Posterior vena cava (tissue), 2 donors: ENCODE measurements at places on chromosomes 3 and 15. TPM values are rescaled to one million over a fixed set of nuclear protein-coding genes. Genes with fewer than 3 reads are reported as not detected.

The SLC28A2 gene
- not detected for total RNA-seq

The CCDC13 gene
- total RNA-seq, result 1.4 TPM

The TNNC1 gene
- total RNA-seq, result 5.5 TPM

The CADPS gene
- 1.6 TPM for total RNA-seq

The SLC12A1 gene
- total RNA-seq, result not detected

DNA sequence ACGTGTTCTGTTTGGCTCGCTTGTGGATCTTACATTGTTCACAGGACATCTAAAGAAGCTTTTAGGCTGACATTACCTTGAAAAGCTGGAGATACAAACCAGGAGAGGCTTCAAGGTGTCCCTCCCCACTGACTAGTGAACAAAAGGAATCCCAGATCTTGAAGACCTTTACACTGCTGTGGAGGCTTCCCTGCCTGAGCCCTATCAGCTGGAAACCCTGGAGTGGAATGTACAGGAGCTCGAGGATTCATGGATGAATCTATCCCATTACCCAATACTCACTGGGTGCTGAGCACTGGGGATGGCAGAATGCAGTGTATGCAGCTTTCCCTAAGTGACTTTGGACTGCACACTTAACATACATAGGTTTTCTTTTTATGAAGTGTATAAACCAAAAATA is 82.3 kb upstream of the MFGE8 start:
- no peak for DNase-seq

GRCh38 chr3:63069806-63070475 is 194.7 kb upstream of the CADPS start:
- DNase-seq, result no peak

DNA sequence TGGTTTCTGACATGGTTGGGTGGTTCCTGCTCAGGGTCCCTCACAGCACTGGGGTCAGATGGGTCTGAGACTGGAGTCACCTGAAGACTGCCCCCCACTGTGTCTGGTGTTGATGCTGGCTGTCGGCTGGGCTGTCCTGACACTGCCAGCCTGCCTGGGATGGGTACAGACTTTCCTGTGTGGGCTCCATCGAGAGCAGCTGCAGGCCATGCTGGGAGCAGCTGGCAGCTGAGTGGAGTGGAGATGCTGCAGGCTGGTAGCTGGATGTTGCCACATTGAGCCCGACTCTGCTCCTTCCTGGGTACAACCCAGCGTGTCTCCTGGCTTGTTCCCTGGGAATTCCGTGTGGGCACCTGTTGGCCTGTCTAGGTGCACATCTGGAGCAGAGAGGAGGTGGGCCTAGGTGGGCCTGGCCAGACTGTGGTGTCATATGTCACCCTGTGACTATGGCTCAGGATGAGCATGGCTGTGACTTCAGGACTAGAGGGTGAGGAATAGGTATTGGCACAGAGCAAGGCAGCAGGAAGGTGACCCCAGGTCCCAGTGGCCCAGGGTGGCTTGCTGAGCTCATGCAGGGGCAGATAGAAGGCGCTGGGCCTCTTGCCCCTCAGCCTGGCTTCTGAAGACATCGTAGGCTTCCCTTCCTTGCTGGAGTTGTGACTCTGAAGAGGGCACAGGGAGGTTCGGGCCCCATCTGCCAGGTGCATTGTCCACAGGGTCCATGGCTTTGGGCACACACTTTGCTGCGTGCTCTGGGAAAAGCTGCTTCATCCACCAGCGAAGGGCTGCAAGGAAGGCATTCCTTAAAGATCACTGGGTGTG is 40.0 kb upstream of the PRR23E start:
- DNase-seq, result peak; percentile 49

DNA sequence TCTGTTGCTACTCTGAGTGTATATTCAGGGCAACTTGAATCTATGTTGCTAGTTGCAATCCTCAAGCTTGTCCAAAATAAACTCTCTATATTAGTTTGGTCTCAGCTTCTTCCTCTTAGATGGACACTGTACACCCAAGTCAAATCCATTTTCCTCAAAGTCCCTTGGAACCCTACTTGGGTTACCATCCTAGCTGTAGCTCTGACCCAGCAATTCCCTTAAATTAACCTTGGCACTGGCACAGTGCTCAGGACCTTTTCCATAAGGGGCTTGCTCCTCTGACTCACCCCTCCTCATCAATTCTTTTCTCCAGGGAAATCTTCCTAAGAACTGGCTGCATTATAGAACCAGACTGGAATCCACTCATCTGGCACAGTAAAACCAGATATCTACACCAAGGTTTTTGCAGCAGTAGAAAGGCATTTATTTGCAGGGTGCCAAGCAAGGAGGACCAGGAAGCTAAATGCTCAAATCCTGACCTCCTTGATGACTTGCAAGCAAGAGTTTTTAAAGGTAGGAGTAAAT is 44.9 kb upstream of the B3GALNT1 start:
- no peak for DNase-seq

DNA sequence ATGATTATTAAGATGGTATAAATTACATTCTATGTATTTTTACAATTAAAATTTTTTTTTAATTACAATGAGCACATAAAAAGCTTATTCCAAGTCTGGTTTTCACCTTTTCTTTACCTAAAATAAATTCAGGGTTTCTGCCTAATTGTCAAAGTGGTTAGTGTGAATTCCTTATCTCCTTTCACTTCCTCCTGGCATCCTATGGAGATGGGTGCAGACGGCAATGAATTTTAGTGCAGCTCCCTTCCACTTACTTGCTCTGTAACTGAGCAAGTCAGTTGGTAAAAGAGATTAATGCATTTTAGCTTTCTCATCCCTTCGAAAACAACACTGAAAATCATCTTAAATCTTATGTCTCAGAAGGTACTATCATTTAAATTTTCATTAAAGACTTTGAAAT is 13.1 kb downstream of the HDGFL3 start:
- no peak for DNase-seq

GRCh38 chr15:59406446-59406845 is 31.5 kb upstream of the FAM81A start:
- DNase-seq, result no peak

- no peak for DNase-seq
These were observed at the start of gene TAGLN3 for GRCh38 chr3:111998636-111999483. Gene TAGLN3 (plus strand): TSS chr3:111998922. CDS start chr3:111999423, 501 bp downstream.

DNA sequence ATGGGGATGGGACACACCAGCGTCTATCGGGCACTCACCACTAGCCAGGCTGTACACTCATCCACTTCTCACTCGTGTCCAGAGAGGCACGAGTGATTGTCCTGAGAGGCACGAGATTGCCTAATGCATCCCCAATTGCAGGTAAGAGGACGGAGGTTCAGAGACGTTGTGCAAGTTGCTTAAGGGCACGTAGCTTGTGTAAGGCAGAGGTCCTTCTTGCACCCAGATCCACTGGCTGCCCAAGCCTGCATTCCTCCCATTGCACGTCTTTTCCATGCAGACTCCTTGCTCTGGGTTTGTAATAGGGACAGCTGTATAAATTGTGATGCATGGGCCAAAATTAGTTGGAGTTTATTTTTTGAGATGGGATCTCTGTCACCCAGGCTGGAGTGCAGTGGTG is 264.3 kb downstream of the PLCL2 start:
- no peak for DNase-seq

- DNase-seq, result peak; percentile 83
These were observed 162.5 kb upstream of the CHRNA7 start for GRCh38 chr15:31867536-31868442.

- no peak for DNase-seq
These were observed 6.4 kb upstream of the FMN1 start for GRCh38 chr15:33200903-33201302.

- no peak for DNase-seq
These were observed 178.5 kb downstream of the BBX start for GRCh38 chr3:107701299-107701698.

DNA sequence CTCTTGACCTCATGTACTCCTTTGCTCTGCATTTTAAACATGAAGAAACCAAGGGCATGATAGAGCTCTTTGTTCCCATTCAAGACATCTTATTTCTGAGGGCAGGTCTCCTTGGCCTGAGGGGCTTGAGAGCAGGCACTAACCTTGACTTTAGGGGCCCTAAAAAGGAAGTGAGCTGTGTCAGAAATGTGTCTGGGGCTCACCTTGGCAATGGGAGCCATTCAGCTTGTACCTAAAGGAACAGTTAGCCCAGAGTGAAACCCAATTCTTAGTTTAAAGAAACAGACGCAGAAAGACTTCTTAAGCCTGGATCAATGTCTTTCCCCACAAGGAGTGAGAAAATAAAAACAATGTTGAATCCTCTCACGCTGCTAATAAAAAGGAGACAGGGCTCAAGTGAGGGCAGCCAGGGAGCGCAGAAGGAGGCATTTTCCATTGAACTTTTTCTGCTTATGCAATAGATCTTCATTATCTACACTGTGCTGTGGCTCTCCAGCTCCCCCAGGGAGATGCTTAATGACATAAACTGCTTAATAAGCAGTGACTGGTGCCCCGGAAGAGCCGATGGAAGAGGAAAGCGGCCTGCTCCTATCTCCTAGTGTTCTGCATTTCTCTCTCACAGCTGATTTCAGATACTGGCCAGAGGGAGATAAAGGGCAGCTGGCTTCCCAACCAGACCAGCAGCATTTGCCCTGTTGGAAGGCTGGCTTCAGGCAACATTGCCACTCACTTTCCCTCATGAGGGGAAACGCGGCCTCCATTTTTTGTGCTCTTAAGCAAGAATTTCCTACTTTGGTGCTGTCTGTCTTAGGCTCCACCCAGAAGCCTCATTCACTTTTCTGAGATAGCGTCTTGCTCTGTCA is 152.0 kb downstream of the OPA1 start:
- DNase-seq, result no peak

DNA sequence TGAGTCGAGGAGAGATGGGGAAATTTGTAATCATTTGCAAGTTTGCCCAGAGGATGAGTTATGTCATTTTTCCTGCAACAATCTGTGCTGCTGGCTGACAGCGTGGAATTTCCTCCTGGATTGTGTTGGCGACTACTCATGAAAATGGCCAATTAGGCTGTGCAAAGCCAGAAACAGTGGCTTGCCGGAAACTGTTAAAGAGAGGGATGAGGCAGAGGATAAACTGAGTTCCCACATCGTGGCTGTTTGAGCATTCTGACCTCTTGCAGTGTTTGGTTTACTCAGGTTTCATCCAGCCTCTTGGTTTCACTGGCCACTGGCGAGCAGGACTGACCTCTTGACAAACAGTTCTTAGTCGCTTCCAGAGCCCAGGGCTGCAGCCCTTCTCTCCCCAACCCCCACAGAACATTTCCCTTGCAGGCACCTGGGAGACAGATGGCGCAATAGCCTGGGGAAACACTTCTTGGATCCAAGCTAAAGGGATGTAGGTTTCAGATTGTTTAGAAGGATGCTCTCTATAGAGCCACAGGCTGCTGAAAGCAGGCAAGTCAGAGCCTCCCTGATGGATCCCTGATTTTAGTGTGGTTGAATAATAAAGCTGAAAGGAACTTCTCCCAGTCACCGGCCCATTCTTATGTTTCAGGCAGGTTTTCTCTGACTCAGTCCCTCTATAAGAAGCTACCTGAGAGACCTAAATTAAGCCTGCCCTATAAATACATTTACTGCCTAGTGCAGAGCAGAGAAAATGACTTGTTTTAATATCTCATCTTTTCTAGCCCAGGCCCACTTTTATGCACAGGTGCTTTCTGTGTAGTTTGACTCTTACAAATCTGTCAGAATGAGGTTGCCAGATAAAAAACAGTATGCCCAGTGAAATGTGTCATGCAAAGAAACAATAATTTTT is 92.8 kb upstream of the UBE2E1 start:
- peak; percentile 83 for DNase-seq

DNA sequence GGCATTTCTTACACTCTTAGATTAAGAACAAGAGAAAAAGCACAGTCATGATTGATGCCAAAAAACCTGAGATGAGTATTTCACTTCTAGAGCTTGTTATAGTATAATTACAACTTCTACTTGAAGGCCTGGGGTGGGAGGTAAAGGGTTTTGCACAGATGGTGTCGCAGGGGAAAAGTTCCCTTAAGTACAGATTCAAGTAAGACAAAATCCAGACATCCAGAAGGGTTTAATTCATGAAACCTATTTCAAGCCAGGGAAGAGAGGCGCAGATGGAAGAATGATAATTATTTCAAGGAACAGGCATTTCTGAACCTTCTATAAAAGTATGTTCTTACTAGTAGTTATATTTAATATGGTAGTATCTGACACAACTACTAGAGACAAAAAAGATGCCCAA is 70.6 kb downstream of the TM4SF4 start:
- no peak for DNase-seq

- DNase-seq, result no peak
These were observed 4.5 kb downstream of the FAM131A start for GRCh38 chr3:184341925-184342324.

GRCh38 chr15:28004143-28005003 is 94.7 kb downstream of the OCA2 start:
- peak; percentile 65 for DNase-seq

DNA sequence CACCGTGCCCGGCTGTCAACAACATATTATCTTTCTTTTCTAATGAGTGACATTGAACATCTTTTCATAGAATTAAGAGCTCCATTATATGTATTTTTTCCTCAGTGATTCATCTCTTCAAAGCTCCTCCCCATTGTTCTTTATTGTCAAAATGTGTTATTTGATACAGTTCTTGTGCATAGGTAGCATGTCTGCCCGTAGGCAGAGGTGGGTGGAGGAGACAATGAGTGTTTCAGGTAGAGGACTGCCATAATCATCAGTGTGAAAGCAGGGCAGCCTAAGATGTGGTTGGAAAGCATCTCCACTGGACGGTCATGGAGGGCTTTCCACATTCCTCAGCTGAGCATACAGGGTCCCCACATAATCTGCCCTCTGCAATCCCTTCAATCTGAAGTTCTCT is 452.0 kb upstream of the MCTP2 start:
- no peak for DNase-seq

DNA sequence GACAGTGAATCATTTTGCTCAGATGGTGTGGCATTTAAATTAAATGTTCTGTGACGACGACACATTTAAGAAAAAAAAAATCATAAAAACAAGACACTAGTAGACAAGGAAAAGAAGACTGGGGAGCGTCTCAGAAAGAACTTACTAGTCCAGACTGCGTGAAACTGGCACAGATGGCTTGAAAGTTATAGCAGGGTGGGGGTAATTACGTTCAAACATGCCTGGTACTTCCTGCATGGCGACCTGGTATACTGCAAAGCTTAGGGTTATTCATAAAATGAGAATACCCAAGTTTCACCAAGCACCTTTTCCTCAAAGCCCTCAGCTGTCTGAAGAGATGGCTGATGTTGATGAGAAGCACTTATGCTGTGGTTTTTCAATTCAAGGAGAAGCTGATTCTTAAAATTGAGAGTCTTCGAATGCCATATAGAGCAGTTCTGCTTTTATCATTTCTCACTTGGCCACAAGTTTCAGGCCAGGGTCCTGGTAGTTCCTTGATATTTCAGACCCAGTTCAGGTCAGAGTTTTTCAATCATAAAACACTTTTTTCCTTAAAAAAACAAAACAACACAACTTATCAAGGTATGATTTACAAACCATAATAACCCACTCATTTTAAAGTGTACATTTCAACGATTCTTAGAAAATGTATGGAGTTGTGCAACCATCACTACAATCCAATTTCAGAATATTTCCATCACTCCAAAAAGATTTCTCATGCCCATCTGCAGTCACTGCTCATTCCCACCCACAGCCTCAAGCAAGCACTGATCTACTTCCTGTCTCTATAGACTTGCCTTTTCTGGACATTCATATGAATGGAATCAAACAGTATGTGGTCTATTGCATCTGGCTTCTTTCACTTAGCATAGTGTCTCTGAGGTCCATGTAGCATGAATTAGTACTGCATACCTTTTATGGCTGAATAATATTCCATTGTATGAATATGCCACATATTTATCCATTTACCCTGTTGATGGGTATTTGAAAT is 24.7 kb downstream of the PCOLCE2 start:
- DNase-seq, result no peak

- DNase-seq, result peak; percentile 81
These were observed 16.0 kb upstream of the CCNL1 start for GRCh38 chr3:157175691-157176507.
